Germinal center (tissue), 1 donor: ENCODE measurements at places on chromosomes 2 and 18.
A peak's percentile ranks its signal among the peaks of the same experiment; 100 is the strongest.

GRCh38 chr2:179538406-179539123, 273.9 kb upstream of the SESTD1 start:
- DNase-seq = no peak

GRCh38 chr2:166293984-166294383, 81.8 kb downstream of the SCN9A start:
- DNase-seq = no peak

GRCh38 chr2:78992451-78992806, 33.1 kb upstream of the REG3G start:
- DNase-seq = no peak

- DNase-seq = no peak
These were observed at the start of gene FER1L5 for GRCh38 chr2:96642564-96643360. FER1L5 (plus strand) TSS chr2:96642764; CDS start chr2:96642837, 73 bp downstream.

GRCh38 chr2:203960811-203961210, 24.2 kb downstream of the ICOS start:
- DNase-seq = no peak

DNA sequence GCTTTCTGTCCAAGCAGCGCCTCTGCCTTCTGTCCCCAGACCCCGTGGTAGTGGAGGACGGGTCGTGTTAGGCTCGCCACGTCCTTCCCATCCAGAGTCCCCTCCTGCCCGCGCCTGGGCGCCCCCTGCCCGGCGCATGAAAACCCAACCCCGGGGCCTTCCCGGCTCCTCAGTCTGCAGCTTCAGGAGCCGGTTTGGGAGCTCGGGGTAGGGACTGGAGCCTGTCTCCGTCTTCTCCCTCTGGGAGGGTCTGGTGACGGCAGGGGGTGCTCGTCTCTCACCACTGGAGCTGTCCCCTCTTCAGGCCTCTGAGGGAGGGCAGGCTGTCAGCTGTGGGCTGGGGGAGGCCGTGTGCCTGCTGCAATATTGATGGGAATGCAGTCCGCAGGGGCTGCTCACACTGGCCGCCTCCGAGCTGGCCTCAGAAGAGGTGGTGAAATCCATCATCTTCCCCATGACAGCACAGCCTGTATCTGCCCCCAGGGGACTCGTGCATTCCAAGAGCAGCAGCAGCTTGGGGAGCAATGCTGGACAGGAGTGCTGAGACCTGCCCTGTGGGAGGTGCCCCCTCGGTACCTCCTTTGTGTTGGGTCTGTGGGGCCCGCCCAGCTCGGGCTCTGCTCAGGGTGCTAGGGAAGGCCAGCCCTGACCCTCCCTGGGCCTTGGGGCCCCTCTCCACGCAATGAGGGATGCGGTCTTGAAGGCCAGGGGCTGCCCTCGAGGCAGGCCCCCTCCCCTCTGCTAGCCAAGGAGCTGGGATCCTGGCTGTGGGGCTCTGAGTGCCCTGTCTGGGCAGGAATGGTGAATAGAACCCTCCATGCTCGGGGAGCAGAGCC, 17.8 kb upstream of the KLHL30 start:
- no peak for DNase-seq

DNA sequence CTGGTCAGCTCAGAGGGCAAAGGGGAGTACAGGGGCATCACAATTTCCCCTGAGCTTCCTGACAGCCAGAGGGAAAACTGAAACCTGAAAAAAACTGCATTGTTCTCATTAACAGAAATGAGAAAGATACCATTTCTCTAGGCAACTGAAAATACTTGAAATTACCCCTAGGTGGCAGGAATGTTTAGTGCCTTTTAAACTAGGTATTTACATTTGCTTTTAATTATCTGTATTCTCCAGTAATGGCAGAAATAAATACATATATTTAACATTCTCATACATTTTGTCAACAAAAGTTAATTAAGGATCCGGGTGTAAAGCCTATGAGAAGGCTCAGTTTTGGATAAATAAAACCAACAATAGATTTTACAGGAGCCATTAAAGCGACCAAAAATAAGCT, 34.5 kb downstream of the RPL31 start:
- peak; percentile 9 for DNase-seq
